NCI-H1694 treated with DMSO at 0.1 percent for 48 hours (cell line): ENCODE measurements at places on chromosomes 16 and 17.

GRCh38 chr17:77354670-77355455, 214.1 kb downstream of the SEC14L1 start:
- peak; percentile 89 for DNase-seq

DNA sequence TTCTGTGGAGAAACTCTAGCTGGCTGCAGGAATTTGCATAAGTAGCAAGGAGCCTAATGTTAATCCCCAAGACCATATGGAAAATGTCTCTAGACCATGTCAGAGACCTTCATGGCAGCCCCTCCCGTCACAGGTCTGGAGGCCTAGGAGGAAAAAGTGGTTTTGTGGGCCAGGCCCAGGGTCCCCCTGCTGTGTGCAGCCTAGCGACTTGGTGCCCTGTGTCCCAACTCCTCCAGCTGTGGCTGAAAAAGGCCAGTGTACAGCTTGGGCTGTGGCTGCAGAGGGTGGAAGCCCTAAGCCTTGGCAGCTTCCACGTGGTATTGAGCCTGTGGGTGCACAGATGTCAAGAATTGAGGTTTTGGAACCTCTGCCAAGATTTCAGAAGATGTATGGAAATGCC, 306.9 kb upstream of the CA10 start:
- DNase-seq = no peak

DNA sequence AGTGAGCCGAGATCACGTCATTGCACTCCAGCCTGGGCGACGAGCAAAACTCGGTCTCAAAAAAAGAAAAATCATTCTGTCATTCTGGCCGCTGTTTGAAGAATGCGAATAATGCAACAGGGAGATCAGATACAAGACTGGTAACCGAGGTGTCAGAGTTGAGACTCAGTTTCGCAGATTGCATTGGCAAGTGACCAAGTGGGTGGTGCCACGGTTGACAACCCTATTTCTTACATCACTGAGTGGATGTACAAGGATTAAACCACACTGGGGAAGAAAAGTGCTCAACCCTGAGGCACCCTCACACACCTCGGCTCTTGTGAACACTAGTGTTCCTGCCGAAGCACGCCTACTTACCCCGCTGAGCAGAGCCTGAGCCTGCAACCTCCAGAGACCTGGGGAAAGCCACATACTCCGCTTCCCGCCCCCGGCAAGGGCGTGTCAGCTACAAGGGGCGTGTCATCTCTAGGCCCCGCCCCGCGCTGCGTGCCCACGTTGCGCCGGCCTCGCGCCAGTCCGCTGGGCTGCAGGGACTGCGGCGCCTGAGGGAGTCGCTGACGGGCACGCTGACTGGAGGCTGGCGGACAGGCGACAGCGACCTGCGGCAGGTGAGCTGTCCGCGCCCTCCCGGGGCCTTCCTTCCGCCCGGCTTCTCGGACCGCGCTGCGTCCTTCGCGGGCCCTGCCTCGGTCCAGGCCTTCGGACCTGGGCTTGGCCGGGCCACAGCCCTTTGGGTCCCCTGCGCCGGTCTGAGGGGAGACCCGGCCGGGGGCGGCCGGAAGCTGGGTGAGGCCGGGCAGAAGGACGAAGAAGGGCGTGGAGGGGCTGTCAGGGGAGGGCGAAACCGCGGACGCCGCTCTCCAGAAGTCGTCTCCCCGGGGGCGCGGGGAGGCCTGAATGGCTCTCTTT, at the start of gene HMOX2:
HMOX2 (plus strand) TSS at position 519 of the 909 bp plus-strand sequence. CDS start 29,127 bp downstream, outside the sequence.
- peak; percentile 80 for DNase-seq

GRCh38 chr17:28170771-28171170, 128.3 kb downstream of the NLK start:
- DNase-seq = no peak

DNA sequence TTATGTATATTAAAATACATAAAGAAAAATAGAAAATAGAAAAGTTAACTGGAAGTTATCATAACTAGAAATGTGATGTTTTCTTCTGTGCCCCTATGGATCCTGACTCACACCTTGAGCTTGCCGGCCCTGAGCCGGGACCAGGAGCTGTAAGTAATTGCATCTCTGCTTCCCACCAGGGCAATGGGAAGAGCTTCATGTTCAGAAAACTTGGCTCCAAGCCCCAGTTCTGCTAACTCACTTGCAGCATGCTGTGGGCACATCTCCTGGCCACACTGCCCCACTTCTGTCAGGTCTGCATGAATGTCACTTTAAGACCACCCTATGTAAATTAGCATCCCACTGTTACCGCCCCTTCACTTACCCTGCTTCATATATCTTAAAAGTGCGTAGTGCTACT, 37.2 kb downstream of the GNAO1 start:
- no peak for DNase-seq

GRCh38 chr16:72055911-72056310, 1.6 kb downstream of the HP start:
- DNase-seq = no peak

- peak; percentile 59 for DNase-seq
Measured at GRCh38 chr17:44203731-44204440, 4.2 kb upstream of the ATXN7L3 start.

GRCh38 chr16:59601452-59601851, 867.3 kb upstream of the GOT2 start:
- no peak for DNase-seq

GRCh38 chr16:2954656-2955381, 9.3 kb upstream of the KREMEN2 start:
- DNase-seq = no peak

DNA sequence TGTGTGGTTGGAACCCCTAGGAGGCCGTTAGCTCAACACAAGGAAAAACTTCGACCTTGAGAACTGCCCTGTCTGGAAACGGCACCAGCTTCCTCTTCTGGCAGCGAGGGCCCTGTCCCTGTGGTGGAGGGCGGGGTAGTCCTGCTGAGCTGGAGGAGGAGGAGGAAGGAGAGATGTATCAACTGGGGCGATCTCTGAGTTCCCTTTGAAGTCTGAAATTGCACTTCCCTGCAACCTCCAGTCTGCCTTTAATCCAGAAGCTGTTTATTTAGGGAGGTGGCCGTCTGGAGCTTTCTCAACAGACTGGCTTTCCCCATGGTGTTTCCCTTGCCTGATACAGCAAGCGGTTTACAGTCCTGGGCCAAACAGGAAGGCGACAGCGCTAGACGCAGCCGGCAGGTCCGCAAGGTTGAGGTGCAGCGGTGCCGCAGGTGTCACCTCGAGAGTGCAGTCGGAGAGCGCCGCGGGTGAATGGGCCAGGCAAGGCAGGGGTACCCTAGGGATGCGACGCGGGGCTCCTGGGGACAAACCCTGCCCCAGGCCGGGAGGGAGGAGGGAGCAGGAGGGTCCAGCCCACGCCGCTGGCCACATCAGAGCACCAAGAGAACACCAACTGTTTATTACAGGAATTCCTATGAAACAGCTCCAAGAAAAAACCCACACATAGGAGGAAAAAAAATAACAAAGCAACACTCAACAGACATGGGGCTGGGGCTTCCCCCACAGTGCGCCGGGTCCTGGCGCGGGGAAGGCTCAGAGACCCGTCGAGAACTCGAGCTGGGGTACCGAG, 11.4 kb upstream of the MRPS23 start:
- DNase-seq = peak; percentile 16

- no peak for DNase-seq
Measured at GRCh38 chr16:1070084-1070863, 2.3 kb upstream of the SSTR5 start.

- DNase-seq = no peak
Measured at GRCh38 chr16:8740775-8741355, 56.6 kb downstream of the TMEM186 start.

GRCh38 chr17:63150994-63151464, 185.0 kb downstream of the TANC2 start:
- peak; percentile 91 for DNase-seq

GRCh38 chr16:9012848-9013507, 49.3 kb upstream of the USP7 start:
- peak; percentile 32 for DNase-seq

GRCh38 chr16:3028716-3029319, 5.0 kb downstream of the THOC6 start:
- DNase-seq = no peak

DNA sequence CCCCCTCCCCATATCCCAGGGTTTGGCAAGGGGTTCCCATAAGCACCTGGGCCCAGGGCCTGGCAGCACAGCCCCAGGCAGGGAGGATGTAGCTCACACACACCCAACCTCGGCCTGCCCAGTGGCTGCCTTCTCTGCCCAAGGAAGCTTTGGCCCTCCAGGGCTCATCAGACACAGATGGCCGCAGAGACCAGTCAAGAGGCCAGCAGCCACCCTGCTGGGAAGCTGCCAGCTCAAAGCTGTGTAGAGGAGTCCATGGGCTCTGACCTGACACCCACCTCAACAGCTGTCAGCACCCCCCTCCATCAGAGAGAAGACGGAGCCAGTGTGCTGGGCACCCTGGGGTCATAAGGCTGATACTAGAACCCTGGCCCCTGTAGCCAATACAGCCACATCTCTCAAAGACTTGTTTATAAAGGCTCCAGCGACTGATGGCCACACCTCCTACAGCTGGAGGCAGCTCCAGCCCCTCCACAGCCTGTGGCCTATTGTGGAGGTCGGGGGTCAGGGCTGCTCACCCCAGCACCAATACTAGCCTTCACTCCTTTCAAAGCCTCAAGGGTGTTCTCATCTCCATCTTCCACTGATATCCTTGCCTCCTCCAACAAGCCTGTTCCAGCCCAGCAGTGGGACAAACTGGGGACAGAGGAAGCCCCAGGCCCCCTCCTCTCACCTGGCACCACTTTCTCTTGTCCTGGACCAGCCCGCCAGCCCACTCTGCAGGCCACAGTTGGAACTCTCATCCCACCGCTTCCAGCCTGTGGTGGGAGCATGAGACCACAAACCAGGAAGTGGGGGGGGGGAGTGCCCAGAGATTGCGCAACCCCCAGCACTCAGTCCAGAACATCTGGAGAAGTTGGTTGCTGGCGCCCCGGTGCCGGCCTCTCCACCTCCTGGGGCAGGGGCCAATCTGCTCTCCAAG, 2.2 kb upstream of the MPG start:
- DNase-seq = no peak

GRCh38 chr17:4249452-4250029, 14.2 kb downstream of the ANKFY1 start:
- peak; percentile 26 for DNase-seq

GRCh38 chr17:65154770-65155589, 17.8 kb downstream of the RGS9 start:
- DNase-seq = no peak

GRCh38 chr16:51538707-51539498, 387.8 kb upstream of the SALL1 start:
- no peak for DNase-seq

DNA sequence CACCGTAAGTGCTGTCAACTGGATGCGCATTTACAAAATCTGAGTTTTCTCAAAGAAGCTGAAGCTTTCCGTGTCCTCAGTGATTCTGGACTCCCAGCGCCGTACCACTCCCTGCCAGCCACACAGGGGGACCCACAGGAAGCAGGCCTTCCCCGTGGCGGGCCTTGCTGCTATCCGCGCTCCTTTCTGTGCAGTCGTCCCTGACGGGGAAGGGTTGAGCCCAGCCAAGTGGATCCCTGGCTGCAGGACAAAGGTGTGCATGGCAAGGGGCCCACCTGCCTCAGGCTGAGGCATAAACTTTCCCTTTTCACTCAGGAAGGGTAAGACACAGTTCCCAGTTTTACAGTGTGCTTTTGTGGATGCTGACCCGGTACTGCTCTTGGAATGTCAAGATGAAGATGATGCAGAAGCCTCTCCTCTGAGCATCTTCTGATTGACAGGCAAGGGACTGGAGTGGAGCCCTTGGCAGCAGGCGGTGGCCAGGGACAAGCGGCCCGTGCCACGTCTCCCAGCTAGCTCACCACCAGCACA, 93.0 kb downstream of the ANKRD11 start:
- DNase-seq = no peak

DNA sequence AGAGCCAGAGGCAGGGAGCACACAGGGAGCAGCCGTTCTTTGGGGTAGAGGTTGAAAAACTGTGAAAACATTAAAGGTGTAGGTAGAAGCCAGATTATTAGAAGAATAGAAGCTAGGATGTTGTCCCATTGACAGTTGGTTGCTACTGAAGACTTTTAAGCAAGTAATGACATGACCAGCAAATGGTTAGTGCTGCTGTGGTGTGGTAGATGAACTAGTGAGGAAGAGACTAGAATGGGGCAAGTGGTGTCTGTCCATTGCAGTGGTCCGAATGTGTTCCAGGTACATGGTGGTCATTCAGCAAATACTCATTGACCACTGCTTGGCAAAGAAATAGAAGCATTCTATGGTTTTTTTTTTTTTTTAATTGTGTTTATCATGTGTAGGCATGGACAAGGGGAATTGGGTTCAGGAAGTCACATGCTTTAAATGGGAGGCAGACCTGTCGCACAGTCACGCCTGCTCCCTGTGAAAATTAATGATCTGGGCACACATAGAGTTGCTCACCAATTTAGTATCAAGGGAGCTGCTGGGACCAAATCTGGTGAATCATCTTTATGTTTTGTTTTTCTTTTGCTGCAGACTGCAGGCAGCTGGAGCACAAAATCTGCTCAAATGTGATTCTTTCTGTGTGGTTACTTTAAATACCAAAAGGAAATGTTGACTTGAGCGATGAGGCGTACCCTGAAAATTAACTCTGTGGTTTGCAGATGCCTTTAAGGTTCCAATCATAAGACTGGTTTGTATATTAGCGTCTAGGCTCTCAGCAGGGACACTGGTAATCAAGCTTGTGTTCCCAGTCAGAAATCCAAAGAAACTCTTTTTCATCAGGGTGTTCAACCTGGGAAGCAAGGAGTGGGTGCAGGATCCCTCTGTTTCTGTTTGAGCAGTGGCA, 30.7 kb downstream of the YPEL2 start:
- DNase-seq = peak; percentile 35

- no peak for DNase-seq
Measured at GRCh38 chr17:15999974-16000827, 577 bp downstream of the TTC19 start.

DNA sequence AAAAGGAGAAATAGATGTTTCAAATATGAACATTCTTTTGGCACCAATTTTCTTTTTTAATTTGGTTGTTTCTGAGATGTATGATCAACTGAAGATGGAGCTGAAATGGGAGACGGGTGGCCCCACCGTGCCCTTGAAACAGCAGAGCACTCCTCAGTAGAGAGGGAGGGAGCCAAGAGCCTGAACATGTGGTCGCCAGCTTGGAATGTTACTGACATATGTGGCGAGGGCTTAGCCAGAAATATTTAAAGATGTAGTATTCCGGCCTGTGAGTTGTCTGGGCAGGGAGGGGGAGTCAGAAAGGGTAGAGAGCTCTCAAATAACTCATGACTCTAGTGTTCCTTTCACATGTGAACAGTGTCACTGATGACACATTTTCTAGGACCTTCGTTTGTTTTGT, 13.3 kb upstream of the MRC2 start:
- peak; percentile 20 for DNase-seq

DNA sequence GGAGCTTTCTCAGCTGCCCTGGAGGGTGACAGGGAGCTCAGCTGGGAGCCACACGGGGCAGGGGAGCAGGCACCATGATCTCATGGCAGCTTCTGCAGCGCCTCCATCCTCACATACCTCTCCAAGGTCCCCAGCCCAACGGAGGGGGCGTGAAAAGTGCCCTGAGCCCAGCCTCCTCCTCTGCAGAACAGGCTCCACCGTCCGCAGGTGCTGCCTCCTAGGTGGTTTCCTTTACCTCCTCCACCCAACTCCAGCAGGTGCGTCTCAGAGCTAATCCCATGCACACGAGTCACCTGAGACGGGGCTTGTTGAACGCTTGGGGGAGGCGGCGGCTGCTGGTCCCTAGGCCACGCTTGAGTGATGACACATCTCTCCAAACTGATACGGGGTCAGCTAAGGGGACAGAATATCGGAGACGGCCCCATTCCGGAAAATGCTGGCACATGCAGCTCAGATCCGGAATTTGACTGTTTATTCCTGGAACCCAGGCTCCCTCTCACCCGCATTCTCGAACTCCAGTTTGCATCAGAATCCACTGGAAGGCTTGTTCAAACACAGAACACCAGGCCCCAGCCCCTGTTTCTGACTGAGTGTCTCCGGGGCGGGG, 387 bp upstream of the SLC38A8 start:
- no peak for DNase-seq
